ENCODE measurements at places on chromosomes 5 and 9. TPM values are rescaled to one million over a fixed set of nuclear protein-coding genes. Genes with fewer than 3 reads are reported as not detected.
A peak's percentile ranks its signal among the peaks of the same experiment; 100 is the strongest.

Gene FOXD4L3
- total RNA-seq, result not detected

DNA sequence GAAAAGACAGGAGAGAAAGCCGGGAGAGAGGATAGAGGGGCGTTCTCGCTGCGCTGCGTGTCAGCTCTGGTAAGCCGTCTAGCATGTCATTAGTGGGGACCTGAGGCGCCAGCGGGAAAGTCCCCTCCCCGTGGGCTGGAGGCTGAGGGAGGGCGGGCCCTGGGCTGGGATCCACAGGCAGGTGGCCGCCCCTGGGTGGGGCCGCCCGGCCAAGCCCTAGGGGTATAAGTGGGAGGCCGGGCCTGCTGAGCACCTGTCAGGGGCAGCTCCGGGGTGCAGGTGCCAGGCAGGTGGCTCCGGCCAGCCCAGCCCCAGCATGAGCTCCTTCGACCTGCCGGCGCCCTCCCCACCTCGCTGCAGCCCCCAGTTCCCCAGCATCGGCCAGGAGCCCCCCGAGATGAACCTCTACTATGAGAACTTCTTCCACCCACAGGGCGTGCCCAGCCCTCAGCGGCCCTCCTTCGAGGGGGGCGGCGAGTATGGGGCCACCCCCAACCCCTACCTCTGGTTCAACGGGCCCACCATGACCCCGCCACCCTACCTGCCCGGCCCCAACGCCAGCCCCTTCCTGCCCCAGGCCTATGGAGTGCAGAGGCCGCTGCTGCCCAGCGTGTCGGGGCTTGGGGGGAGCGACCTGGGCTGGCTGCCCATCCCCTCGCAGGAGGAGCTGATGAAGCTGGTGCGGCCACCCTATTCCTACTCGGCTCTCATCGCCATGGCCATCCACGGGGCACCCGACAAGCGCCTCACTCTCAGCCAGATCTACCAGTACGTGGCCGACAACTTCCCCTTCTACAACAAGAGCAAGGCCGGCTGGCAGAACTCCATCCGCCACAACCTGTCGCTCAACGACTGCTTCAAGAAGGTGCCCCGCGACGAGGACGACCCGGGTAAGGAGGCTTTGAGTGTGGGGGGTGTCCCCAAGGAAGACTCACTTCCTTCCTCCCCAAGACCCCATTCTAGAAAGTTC lies at the start of gene FOXI1:
Gene FOXI1, plus strand, starts transcription at position 256 of the 970 bp plus-strand sequence. Its CDS starts 61 bp downstream, at position 317.
- H3K4me1 ChIP-seq, result no peaks in the 10 kb centered on the region
- no peaks in the 10 kb centered on the region for H3K36me3 ChIP-seq
- no peak within 1 kb of the TSS for H3K27ac ChIP-seq
- no peaks in the 10 kb centered on the region for H3K27me3 ChIP-seq
- DNase-seq, result no peak

GRCh38 chr5:133106761-133107572 lies 55.2 kb downstream of the HSPA4 start:
- no peak overlapping the region for H3K27ac ChIP-seq
- no peaks in the 10 kb centered on the region for H3K27me3 ChIP-seq
- H3K4me1 ChIP-seq, result no peaks in the 10 kb centered on the region
- H3K4me3 ChIP-seq, result no peak overlapping the region
- DNase-seq, result no peak
- H3K36me3 ChIP-seq, result no peaks in the 10 kb centered on the region

- DNase-seq, result no peak
- H3K27me3 ChIP-seq, result no peaks in the 10 kb centered on the region
- peak overlapping the region; percentile 3 for H3K27ac ChIP-seq
- peak overlapping the region; percentile 82 for H3K4me3 ChIP-seq
- H3K36me3 ChIP-seq, result peaks cover 3% of the 10 kb centered on the region
Measured at GRCh38 chr5:176388003-176388443, 375 bp downstream of the NOP16 start.

- no peak for DNase-seq
- no peaks in the 10 kb centered on the region for H3K4me1 ChIP-seq
- no peaks in the 10 kb centered on the region for H3K36me3 ChIP-seq
- no peak within 1 kb of the TSS for H3K27ac ChIP-seq
Measured at GRCh38 chr5:173988554-173989431, at the start of gene C5orf47. Gene C5orf47, plus strand, starts transcription at chr5:173989170. Its CDS starts 94 bp downstream, at chr5:173989264.

GRCh38 chr9:126391713-126392661 lies 65.4 kb downstream of the MVB12B start:
- H3K4me1 ChIP-seq, result no peaks in the 10 kb centered on the region
- H3K27me3 ChIP-seq, result no peaks in the 10 kb centered on the region
- no peak overlapping the region for H3K27ac ChIP-seq

DNA sequence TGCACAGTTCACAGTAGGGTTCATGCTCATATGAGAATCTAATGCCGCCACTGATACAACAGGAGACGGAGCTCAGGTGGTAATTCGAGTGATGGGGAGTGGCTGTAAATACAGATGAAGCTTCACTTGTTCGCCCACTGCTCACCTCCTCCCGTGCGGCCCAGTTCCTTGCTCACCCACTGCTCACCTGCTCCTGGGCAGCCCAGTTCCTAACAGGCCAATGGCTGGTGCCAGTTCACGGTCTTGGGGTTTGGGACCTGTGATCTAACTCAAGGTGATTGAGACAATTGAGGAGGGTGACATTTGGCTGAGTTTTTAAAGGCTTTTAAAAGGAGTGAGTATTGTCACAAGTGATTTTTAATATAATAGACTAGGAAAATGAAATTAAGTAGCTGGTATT lies 45.4 kb downstream of the RAD23B start:
- H3K4me3 ChIP-seq, result no peak overlapping the region
- H3K27ac ChIP-seq, result no peak overlapping the region
- no peak for DNase-seq
- H3K27me3 ChIP-seq, result no peaks in the 10 kb centered on the region
- H3K36me3 ChIP-seq, result peaks cover 71% of the 10 kb centered on the region

DNA sequence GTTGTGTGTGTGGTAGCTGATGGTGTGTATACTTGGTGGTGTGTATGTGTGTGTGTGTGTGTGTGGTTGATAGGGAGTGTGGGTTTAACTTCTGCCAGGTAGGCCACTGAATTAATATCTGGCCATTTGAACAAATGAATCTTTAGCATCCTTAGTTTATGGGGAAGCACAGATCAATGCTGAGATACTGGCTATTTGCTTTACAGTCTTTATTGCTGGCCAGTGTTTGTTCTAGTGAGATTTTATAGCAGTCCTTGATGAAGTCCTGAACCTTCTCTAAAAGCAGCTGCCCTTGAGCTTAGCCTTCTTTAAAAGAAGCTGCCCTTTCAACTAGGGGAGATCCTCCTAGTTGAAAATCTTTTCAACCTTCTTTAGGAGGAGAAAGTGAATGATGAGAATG lies 69.3 kb downstream of the MACIR start:
- no peaks in the 10 kb centered on the region for H3K27me3 ChIP-seq
- H3K36me3 ChIP-seq, result no peaks in the 10 kb centered on the region
- no peak for DNase-seq
- H3K4me1 ChIP-seq, result no peaks in the 10 kb centered on the region
- no peak overlapping the region for H3K27ac ChIP-seq

DNA sequence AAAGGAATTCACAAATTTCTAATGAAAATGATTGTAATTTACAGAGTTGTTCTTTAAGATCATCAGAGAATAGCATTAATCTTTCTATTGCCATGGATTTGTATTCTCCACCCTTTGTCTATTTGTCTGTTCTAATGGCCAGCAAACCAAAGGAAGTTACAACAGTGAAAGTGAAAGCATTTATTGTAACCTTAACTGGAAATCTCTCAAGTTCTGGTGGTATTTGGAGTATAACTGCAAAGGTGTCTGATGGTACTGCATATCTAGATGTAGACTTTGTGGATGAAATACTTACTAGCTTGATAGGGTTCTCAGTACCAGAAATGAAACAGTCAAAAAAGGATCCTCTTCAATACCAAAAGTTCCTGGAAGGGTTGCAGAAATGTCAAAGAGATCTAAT lies 21.7 kb downstream of the RMI1 start:
- H3K4me1 ChIP-seq, result no peaks in the 10 kb centered on the region
- H3K36me3 ChIP-seq, result no peaks in the 10 kb centered on the region
- H3K27ac ChIP-seq, result no peak overlapping the region
- no peaks in the 10 kb centered on the region for H3K27me3 ChIP-seq
- no peak for DNase-seq
- no peak overlapping the region for H3K4me3 ChIP-seq

DNA sequence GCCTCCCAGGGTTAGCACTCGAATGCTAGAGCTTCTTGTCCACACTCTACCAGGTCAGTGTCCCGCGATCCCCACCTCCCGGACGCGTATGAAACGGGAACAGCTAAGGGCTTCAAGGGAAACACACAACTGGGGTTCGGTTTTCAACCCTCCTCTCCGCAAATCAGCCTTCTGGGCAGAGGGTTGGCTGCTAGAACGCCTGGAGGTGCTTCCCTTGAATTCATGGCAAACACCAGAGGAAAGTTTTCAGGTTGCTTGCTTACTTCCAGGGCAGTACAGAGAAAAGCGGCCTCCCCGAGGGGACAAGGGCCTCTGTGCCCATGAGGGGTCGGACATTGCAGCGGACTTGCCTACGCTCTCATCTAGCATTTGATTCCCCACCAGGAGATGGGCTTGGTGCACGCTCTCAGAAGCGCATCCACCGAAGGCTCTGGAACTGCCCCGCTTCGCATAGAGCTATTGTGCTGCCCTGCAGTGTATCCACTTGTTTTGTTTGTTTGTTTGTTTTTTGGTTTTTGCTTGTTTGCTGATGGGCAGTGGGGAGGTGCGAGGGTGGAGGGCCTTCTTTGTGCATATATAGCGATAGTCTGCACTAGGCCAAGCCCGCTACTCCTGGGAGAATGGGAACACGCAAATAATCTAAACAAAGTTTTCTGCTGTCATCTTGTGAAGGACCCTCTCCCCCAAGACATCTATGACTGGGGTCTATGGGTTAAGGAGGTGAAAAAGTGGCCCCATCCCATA lies 1.3 kb upstream of the DMRT3 start:
- no peaks in the 10 kb centered on the region for H3K36me3 ChIP-seq
- no peak overlapping the region for H3K27ac ChIP-seq
- H3K27me3 ChIP-seq, result peaks cover 56% of the 10 kb centered on the region
- peaks cover 11% of the 10 kb centered on the region for H3K4me1 ChIP-seq
